ENCODE measurements at places on chromosomes 4 and X. TPM values are rescaled to one million over a fixed set of nuclear protein-coding genes. Genes with fewer than 3 reads are reported as not detected.

Gene GRIA2
- not detected for total RNA-seq

Gene SERTM2
- not detected for total RNA-seq

Gene STOX2
- total RNA-seq = not detected

Gene NUDT11
- 0.27 TPM for total RNA-seq

Gene MAGEA12
- not detected for total RNA-seq

Gene CSAG2
- total RNA-seq = not detected

Gene SSX4B
- total RNA-seq = not detected

Gene PDGFC
- total RNA-seq = 0.62 TPM

Gene SHROOM4
- 0.17 TPM for total RNA-seq

Gene MAGEB6
- not detected for total RNA-seq

Gene ZNF718
- total RNA-seq = 5.5 TPM

Gene SHROOM3
- total RNA-seq = not detected

Gene AMOT
- total RNA-seq = 2.3 TPM

Gene GAGE12J
- total RNA-seq = not detected

Gene SOWAHB
- not detected for total RNA-seq

Gene TMEM187
- total RNA-seq = 6.0 TPM

Gene PCDH18
- total RNA-seq = 0.25 TPM

Gene FGFBP2
- 0.39 TPM for total RNA-seq

Gene KLF8
- 12.1 TPM for total RNA-seq

Gene PIR
- total RNA-seq = not detected

Gene CSN1S1
- not detected for total RNA-seq

Gene TBC1D8B
- total RNA-seq = 0.17 TPM

Gene TLR2
- 1.4 TPM for total RNA-seq

Gene PDLIM3
- not detected for total RNA-seq

Gene PDGFRA
- not detected for total RNA-seq

Gene NALF2
- total RNA-seq = not detected

Gene CLDN2
- total RNA-seq = not detected

Gene UGDH
- 6.7 TPM for total RNA-seq

Gene F8A2
- not detected for total RNA-seq

Gene GPRIN3
- total RNA-seq = 78.9 TPM

Gene STBD1
- 0.47 TPM for total RNA-seq

Gene CFAP299
- total RNA-seq = not detected

Gene CT83
- total RNA-seq = not detected

Gene PPEF2
- not detected for total RNA-seq

Gene GPR143
- total RNA-seq = not detected

Gene ZXDA
- total RNA-seq = 20.0 TPM

Gene RIBC1
- 1.8 TPM for total RNA-seq

Gene ENOX2
- total RNA-seq = 10.6 TPM

Gene CLNK
- 0.67 TPM for total RNA-seq

Gene TRIM75
- total RNA-seq = not detected

Gene HTN3
- not detected for total RNA-seq

Gene CORIN
- total RNA-seq = 0.64 TPM

Gene MAML3
- 1.1 TPM for total RNA-seq
